Fibroblast of skin of right biceps (primary cell): ENCODE measurements at places on chromosomes 4 and X.
A peak's percentile ranks its signal among the peaks of the same experiment; 100 is the strongest.

DNA sequence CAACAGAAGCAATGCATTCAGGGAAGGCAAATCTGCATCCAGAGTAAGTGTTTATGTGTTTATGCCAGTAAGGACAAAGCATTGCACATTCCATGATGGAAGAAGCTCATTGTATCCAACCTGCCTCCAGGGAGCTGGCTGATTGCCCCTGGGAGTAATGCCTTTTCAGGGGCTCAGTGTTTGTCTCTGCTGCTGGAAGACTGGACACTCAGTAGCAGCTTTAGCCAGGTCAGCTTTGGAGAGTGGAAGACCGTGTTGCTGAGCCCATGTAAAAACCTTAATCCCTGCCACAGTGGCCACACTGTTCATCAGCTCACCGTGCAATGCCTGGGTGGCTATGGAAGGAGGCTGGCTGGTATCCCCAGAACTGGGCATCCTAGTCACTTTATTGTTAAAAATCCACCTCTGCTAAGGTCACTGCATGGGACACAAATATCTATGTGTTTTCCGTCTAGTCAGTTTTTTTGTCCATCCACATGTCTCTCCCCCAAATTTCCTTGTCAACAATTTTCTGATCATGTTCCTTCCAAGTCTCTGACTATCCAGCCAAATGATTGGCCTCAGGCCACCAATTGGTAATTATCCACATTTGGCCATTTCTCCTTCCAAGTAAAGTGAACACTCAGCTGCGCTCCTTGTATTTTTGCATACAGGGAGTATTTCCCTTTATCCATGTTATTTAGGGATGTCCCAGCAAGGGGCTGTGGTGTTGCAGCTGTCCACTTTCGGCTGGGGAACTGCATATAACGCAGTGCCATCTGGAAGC lies 2044.5 kb upstream of the AGA start:
- DNase-seq, result no peak

DNA sequence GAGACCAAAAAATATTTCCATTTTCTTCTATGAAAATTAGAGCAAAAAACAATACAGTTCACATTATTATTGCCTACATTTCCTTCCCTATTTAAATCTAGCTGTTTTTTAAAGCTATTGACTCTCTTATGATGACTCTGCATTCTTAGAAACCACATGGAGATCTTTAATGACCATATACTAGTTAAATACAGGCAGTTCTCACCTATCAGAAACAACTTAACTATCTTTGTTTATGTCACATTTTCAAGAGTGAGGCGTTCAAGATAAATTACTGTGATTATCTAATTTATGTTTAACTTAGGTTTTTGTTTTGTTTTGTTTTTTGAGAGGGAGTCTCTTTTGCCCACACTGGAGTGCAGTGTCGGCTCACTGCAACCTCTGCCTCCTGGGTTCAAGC lies 3.0 kb downstream of the CISD2 start:
- no peak for DNase-seq

DNA sequence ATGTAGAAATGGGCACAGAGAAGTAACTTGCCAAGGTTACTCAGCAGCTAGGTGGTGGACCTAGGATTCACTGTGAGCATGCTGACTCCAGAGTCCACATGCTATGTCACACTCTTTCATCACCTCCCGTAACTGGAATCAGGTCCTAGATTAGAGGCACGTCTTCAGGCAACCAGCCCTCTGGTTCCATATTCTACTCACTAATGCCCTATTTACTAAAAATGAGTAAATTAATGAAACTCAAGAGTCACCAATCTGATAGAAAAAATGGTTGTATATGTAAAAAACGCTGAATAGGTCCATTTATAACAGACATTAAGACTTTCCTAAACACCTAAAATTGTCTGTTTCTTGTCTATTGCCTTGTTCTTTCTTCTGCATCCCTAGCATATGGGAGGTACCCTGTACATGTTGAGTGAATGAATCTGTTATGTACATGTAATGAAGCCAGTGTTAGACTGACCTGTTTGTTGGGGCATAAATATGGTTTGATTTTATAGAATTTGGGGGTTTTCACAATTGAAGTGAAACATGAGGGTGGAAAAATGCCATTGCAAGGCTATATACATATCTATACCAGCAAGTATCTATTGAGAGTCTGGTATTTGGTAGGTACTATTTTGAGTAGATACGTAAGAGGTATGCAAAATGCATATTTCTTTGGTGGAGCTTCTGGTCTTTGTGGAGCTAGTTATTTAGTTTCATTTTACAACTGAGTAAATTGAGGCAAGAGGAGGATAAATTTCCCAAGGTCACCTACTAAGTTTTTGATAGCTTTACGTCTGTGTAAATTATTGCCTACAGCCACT lies 7.5 kb upstream of the RUFY3 start:
- no peak for DNase-seq

DNA sequence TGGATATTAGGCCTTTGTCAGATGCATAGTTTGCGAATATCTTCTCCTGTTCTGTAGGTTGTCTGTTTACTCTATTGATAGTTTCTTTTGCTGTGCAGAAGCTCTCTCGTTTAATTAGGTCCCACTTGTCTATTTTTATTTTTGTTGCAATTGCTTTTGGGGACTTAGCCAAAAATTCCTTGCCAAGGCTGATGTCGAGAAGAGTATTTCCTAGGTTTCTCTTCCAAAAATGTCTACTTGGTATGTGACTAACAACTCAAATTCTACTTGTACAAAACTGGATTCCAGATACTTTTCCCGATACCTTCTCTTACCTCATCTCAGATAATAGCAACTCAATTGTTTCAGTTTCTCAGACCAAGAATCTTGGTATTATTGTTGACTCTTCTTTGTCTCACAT lies 142.4 kb upstream of the GLRA2 start:
- no peak for DNase-seq

DNA sequence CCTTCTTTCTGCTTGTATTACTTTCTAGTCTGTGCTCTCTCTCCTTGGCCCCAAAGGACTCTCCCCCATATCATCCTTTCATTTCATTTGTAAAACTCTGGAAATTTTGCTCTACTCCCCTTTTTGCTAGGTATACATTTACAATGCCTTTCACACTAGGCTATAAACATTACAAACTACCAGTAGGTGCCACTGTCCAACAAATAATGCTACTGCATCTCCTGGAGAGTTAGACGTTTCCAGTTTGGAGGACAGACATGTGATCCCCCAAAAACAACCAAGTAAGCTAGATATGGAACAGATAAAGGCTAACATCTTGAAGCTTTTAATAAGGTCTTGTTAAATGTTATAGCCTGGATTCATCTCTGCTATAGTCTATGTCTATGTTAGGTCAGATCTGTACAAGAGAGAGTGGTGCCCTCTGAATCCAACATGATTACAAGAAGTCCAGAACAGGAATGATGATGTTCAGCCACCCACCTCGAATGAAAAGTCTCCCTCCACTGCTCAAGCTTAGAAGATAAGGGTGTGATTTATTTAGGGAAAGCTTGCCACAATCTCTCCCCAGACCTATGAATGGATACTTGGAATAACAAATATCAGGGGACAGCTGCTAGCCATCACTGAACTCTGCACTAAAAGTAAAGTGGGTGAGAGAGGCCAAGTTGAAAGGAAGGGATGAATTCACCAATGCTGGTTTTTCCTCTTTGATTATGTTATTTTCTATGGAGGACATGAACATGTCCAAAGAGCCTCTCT lies 14.3 kb downstream of the CBR4 start:
- peak; percentile 32 for DNase-seq

DNA sequence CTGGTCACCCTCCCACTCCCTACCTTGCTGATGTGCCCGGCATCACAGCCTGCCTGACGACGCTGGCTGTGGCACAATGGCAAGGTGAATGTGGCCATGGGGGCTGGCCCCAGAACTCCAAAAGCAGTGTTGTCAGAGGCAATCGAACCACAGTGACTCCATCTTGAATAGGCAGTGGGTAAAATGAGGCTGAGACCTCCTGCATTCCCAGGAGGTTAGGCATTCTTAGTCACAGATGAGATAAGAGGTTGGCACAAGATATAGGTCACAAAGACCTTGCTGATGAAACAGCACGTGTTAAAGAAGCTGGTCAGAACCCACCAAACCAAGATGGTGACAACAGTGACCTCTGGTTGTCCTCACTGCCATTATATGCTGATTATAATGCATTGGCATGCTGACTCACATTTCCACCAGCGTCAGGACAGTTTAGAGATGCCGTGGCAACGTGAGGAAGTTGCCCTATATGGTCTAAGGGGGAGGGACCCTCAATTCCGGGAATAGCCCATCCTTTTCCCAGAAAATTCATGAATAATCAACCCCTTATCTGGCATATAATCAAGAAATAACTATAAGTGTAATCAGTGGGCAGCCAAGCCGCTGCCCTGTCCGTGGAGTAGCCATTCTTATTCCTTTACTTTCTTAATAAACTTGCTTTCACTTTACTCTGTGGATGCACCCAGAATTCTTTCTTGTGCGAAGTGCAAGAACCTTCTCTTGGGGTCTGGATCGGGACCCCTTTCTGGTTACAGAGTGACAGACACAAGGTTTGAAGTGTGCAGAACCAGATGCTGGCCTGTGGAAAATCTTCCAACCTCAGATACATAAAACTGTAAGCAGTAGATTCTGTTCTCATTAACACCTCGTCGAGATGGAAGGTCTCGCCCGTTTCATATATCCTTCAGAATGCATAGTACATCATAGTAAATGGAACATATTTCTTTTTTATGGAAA lies 26.8 kb upstream of the CLDN24 start:
- peak; percentile 99 for DNase-seq

DNA sequence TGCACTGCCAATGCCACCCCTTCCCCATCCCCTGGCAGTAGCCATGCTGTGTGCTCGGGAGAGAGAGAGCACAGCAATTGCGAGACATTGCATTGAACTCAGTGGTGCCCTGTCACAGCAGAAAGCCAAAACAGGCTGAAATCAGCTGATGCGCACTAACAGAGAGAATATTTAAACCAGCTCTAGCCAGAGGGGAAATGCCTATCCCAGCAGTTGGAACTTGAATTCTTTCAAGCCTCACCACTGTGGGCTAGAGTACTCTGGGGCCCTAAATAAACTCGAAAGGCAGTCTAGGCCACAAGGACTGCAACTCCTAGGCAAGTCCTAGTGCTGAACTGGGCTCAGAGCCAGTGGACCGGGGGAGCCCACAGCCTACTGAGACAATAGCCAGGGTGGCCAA lies 17.7 kb upstream of the RP2 start:
- no peak for DNase-seq

DNA sequence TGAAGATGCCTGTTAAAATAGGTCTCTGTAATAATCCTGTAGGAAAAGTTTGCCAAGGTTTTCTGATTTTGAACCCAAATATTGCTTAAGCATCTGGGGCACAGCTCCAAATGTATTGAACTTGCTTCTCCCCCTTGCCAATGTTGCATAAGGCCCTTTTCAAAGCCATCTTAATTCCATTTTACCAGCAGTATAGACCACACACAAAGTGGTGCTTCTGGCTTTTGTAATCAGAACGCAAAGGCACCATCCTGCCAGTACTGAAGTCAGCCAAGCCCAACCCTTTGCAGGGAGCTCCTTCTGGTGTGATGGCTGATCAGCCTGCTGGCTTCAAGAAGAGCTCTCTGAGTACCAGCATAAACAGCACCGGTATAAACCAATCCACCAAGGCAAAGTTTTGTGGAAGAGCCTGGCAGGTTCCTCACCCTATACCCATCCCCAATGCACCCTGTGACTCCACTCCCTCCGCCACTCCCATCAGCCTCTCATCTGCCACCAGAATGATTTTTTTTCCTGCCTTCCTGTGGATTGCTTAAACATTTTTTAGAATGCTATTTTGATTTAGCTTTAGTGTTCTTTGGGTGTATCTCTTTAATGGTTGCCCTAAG lies 39.2 kb upstream of the USP9X start:
- peak; percentile 32 for DNase-seq

GRCh38 chr4:53101191-53101581 lies 239.1 kb downstream of the RASL11B start:
- peak; percentile 88 for DNase-seq

DNA sequence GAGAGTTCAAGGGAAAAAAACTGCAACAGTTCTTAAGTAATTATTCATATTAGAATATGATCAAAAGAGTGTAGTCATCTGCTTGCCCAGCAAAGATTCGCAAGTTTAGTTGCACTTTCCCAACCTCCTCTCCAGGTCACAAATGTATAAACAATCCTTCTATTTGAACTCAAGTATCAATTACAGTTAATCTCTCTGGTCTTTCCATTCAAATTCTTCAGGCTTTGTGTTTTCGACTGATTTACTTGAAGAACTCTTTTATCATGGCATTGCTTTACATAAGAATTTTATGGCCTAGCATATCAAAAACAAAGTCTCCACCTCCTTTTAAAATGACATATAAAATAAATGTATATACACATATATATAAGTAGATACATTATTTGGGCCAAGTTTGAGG lies 1009.6 kb upstream of the DIAPH2 start:
- no peak for DNase-seq

DNA sequence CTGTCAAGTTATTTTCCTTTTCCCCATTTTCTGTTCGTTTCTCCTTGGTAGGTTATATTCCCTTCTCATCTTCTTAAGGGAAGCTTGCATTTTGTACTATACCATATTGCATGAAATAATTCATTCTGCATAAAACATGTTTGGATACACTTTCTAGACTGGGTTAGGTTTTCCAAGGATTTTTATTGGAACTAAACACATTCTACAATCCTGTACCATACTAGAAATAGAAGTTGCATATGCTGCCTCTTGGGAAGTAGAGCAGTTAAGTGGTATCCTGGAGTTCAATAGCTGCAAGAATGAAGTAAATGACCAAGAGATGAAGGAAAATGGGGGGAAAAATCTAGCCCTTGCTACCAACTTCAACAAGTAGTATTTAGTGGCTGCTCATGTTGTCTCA lies 393.7 kb upstream of the SLIT2 start:
- DNase-seq, result no peak

DNA sequence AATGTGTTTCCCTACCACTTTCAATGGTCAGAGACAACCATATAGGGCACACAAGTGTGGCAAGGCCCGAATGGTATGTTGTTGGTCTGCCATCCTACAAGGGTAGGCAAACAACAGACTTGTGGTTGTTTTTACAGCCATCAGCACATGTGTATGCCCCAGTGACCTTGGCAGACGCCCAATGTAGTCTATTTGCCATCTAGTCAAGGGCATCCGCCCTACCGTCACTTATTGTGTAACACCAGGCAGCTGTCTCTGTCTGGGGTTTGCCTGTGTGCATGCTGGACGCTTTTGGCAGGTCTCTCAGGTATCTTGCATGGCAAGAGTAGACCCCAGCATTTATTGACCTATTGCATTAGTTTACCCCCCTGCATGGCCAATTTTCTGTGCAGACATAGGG lies 1145.5 kb upstream of the POU3F4 start:
- DNase-seq, result no peak

- DNase-seq, result no peak
These were observed 161.1 kb downstream of the TECRL start for GRCh38 chr4:64248186-64248585.
